ENCODE measurements at places on chromosomes 7 and 10. TPM values are rescaled to one million over a fixed set of nuclear protein-coding genes. Genes with fewer than 3 reads are reported as not detected.

VWC2 gene
- total RNA-seq: not detected

CRTAC1 gene
- total RNA-seq: not detected

NODAL gene
- not detected for total RNA-seq

C10orf62 gene
- total RNA-seq: not detected

RADIL gene
- total RNA-seq: 1.1 TPM

SLC29A3 gene
- total RNA-seq: not detected

BET1 gene
- 21.7 TPM for total RNA-seq

ATP6V0A4 gene
- not detected for total RNA-seq

GRM3 gene
- total RNA-seq: not detected

SLC26A4 gene
- total RNA-seq: 0.49 TPM

AKR1B15 gene
- not detected for total RNA-seq

NME8 gene
- not detected for total RNA-seq

TCF7L2 gene
- 0.89 TPM for total RNA-seq

TMEM213 gene
- not detected for total RNA-seq

DRGX gene
- total RNA-seq: 0.10 TPM

TMEM139 gene
- not detected for total RNA-seq

HOXA5 gene
- total RNA-seq: 1.7 TPM

UNC5B gene
- 11.4 TPM for total RNA-seq

C10orf53 gene
- total RNA-seq: not detected

CLDN3 gene
- total RNA-seq: not detected

DNA sequence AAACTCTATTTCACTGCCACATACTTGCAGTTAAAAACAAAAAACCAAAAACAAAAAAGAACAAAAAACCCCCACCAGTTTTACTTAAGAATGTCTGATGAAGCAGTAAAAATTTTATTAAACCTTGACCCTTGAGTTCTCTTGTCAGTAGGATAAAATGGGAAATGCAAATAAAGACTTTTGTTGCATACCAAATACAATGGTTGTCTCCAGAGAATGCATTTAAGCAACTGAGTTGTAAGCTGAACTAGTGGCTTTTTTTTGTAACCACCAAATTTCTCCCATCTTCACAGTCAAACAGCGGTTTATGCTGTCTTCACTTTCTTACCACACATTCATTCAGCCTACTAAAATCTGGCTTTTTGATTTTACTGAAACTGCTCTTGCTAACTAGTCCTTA is 3.1 kb downstream of the SYPL1 start:
- DNase-seq: no peak

- DNase-seq: no peak
Observed at GRCh38 chr10:126087153-126087680, 190.9 kb downstream of the FANK1 start.

- peak; percentile 8 for DNase-seq
Observed at GRCh38 chr10:110279407-110279986, 25.2 kb downstream of the SMNDC1 start.

- peak; percentile 0 for DNase-seq
Observed at GRCh38 chr7:20083781-20084180, 133.4 kb downstream of the MACC1 start.

- no peak for DNase-seq
Observed at GRCh38 chr7:17289074-17289645, 9.3 kb upstream of the AHR start.

- DNase-seq: no peak
Observed at GRCh38 chr7:98200364-98200763, 10.9 kb upstream of the BHLHA15 start.

- no peak for DNase-seq
Observed at GRCh38 chr10:110483633-110484032, 14.1 kb upstream of the DUSP5 start.

DNA sequence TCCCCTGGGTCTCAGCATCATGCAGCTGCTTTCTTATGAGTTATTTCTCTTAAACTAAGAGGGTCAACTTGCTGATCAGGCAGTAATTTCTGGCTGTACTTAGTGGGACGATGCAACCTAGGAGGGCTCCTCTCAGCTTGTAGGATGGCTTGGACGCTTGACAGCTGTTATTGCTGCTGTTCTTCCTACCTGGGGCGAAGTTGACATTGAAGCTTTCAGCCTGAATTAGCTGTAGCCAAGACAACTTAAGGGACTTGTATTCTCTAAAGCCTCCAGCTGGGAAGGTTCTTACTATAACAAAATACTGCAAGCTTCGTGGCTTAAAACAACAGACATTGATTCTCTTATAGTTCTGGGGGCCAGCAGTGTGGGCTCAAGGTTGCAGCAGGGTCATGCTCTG is 224.9 kb downstream of the ACTR3B start:
- DNase-seq: no peak

GRCh38 chr10:73732931-73733623 is 11.1 kb upstream of the SEC24C start:
- DNase-seq: no peak

GRCh38 chr10:95325863-95326262 is 35.1 kb upstream of the PDLIM1 start:
- DNase-seq: no peak

DNA sequence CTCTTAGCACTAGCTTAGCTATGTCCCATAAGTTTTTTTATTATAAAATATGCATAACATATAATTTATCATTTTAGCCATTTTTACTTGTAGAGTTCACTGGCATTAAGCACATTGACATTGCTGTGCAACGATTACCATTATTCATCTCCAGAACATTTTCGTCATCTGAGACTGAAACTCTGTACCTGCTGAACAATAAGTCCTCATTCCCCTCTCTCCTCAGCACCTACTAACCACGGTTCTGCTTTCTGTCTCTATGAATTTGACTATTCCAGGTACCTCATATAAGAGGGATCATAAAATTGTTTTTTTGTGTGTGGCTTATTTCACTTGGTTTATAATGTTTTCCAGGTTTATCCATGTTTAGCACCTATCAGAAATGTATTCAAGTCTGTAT is 64.1 kb downstream of the SHOC2 start:
- no peak for DNase-seq

- no peak for DNase-seq
Observed at GRCh38 chr7:107387128-107387527, 82.7 kb upstream of the GPR22 start.

DNA sequence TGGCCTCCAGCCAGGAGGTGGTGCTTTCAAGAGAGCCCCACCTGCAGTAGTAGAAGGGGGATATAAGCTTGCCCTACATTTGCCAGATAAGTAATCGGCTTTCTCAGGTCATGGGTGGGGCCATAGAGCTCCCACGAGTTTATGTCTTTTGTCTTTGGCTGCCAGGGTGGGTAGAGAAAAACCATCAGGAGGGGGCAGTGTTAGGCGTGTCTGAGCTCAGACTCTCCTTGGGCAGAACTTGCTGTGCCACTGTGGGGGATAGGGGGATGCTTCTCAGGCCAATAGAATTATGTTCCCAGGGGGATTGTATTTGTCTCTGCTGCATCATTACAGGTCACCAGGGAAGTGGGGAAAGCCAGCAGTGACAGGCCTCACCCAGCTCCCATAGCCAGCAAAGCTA is 12.3 kb upstream of the MRPS33 start:
- DNase-seq: no peak

GRCh38 chr7:12769444-12769843 is 82.0 kb downstream of the ARL4A start:
- DNase-seq: no peak

- DNase-seq: peak; percentile 75
Observed at GRCh38 chr10:79189853-79190435, 121.2 kb downstream of the ZMIZ1 start.

DNA sequence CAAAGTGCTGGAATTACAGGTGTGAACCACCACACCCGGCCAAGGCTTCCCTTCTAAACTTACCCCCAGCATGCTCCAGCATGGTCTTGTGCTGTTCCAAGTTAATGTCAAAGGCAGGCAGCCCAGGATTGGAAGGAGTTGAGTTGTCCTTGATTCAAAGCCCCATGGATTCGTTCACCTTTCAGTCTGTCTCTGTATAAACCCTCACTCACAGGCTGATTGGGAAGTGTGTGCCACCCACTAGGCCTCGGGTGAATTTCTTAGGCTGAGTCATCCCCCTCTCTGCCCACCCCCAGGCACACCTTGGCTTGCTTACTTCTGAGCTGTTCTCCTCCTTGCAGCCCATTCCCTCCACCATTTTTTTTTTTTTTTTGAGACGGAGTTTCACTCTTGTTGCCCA is 13.3 kb upstream of the PRDX3 start:
- peak; percentile 20 for DNase-seq

GRCh38 chr10:3145366-3145765 is 27.2 kb downstream of the PITRM1 start:
- no peak for DNase-seq

- no peak for DNase-seq
Observed at GRCh38 chr7:82105463-82105862, 335.6 kb upstream of the HGF start.

- no peak for DNase-seq
Observed at GRCh38 chr10:12412666-12413368, 63.5 kb downstream of the CAMK1D start.

DNA sequence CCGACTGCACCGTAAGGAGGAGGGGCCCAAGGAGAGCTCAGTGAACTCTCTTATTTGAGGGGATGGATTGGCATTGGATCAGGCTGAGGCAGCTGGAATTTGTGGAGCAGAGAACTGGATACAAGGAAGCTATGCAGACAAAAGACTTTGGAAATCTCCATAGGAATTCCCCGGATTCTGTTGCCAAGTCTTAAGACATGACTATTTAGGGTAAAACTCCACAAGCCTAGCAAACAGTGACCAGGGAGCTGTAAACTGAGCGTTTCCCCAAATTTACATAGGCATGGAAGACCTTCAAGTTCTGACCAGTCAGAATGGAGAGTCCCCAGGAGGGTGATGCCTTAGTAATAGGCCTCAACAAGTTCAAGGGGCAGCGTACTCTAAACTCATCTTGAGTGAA is 82.5 kb upstream of the PCBD1 start:
- no peak for DNase-seq

- no peak for DNase-seq
Observed at GRCh38 chr10:85936161-85936560, 430.4 kb downstream of the GRID1 start.

DNA sequence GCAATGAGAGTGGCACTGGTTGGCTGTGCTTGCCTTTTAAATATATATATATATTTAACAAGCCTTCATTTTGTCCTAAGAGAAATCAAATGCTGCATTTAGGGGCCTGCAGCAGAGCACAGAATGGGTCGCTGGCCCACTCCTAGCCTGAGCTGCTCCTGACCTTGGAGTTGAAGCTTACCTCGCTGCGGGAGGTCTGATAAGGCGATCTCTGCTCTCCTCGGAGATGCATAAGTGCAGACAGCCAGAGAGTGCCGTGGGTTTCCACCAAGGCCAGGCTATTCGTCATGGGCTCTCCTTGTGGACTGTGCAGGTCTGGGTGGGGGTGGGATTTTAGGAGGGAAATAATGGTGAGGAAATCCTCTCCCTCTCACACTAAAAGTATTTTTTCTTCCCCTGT is 99.5 kb upstream of the IKZF1 start:
- no peak for DNase-seq

DNA sequence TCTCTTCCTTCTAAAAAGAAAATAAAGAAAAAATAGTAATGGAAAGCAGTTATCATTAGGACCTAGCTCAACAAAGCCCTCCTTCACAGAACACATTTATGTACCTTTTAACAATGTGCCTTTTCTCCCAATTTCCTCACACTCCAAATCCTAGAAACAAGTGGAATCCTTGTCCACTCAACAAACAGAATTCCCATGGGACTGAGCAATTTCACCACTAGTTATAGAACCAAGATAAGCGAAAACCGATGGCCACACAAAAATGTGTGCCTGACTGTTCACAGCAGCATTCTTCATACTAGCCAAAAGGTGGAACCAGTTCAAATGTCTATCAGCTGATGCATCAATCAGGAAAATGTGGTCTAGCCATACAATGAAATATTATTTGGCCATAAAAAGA is 17.3 kb downstream of the DCLRE1C start:
- DNase-seq: no peak

GRCh38 chr7:92790992-92791391 is 45.4 kb downstream of the CDK6 start:
- DNase-seq: peak; percentile 36

DNA sequence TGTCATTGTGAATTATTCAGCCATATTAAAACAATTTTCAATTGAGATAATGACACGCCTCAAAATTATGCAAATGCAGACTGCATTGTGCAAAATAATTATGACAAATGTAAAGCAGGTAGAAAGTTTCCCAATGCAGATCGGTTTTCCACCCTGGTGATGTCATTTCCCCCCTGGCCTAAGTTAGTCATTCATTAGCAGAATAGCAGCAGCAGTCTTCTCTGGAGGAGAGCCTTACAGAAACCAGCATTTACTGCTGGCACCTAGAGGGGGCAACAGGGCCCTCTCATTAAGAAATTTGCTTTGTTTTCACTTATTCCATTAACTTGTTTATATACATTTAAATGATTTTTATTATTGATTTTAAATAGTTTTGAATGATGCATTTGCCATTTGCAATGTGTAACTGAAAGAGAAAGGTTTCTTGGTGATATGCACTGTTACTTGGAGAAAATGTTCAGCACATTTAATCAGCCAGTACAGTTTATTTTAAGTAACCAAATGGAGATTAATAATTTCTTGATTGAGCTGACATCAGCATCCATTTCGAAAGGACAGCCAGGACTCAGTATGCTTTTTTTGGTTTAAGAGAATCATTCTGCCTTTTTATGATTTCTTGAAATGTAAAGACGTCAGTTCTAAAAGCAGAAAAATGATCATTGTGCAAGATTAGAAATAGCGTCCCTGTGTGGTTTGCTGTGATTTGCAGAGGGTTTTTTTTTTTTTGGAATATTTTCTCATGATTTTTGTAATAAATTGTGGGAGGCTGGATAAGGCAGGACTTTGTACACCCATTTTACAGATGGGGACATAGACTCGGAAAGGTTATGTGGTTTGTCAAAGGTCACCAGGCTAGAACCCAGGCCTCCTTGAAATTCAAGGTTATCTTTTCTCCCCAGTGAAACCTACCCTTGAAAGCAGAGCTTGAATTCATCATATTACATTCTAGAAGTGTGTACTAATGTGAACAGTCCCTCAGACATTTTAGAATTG is 3.5 kb downstream of the ARID5B start:
- peak; percentile 50 for DNase-seq

GRCh38 chr10:111879969-111880368 is 303.6 kb downstream of the GPAM start:
- DNase-seq: no peak

- DNase-seq: no peak
Observed at GRCh38 chr7:133511708-133512107, 258.8 kb downstream of the EXOC4 start.

- peak; percentile 57 for DNase-seq
Observed at GRCh38 chr10:58512491-58513187, at the start of gene BICC1. Gene BICC1, plus strand, starts transcription at chr10:58512872. Its CDS starts 272 bp downstream, at chr10:58513144.

- no peak for DNase-seq
Observed at GRCh38 chr7:29929018-29929807, 60.4 kb downstream of the SCRN1 start.

All from MG63 (cell line).